Neural crest cell (in vitro differentiated cells): ENCODE measurements at places on chromosomes 3 and 15. TPM values are rescaled to one million over a fixed set of nuclear protein-coding genes. Genes with fewer than 3 reads are reported as not detected.

LRCH3 gene
- total RNA-seq, result 69.0 and 69.8 TPM in 2 replicates

- no peak for DNase-seq
Measured at GRCh38 chr15:85171736-85172135, 190.1 kb downstream of the PDE8A start.

DNA sequence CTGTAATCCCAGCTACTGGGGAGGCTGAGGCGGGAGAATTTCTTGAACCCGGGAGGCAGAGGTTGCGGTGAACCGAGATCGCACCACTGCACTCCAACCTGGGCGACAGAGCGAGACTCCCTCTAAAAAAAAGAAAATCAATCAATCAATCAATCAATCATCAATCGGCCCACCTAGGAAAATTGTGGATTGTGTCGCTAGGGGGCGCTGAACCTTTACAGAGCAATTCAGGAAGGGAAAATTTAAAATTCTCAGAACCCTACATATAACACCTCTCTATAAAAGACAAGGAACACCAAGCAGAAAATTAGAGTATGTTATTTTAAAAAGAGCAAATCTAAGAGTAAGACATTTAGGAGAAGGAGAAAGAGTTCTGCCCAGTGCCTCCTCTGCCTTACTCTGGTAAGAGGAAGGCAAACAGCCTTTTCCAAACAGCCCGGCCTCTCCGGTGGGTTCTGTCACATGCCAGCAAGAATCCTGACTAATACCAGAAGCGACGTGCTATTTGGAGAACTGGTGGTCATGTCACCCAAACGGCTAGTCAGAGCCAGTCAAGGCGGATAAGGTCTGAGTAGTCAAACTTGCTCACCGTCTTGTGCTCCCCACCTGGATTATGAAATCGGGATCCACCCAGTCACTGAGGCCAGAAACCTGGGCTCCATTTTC, 22.3 kb upstream of the SMCO1 start:
- peak; percentile 50 for DNase-seq

GRCh38 chr3:134652409-134652831, 1.6 kb upstream of the KY start:
- no peak for DNase-seq

DNA sequence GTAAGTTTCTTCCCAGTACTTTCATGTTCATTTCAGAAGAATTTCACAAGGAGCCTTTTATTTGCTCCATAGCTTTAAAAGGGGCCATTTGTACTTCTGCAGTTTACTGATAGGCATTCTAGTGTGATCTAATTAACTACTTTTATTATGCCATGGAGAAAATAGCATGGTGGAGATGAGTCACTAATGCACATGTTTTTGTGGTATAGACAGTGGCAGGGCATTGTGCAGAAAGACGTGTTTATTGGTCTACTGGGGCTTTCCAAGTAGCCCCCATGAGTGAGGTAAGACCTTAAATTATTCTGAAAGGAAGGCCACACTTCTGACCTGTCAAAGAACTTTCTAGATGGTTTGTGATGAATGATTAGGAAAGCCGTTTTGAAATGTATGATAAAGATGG, 810.0 kb upstream of the NR2F2 start:
- no peak for DNase-seq

GRCh38 chr3:89227218-89227617, 119.8 kb downstream of the EPHA3 start:
- no peak for DNase-seq

DNA sequence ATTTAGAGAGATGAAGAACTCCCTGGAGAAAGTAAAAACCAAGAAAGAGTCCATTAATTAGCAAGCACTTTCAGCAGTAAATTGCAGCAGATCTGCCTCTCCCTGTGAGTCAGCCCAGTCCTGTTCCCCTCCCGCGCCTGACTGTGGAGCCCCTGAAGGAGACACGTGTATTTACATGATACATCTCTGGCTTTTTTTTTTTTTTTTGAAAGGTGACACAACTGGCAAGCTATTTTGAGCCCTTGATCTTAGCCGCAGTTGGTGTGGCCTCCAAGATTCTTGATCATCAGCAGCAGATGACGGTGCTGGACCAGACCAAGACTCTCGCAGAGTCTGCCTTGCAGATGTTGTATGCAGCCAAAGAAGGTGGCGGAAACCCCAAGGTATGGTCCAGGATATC, 271.8 kb upstream of the TPM1 start:
- no peak for DNase-seq

- DNase-seq, result no peak
Measured at GRCh38 chr3:112360561-112360960, 27.6 kb downstream of the CD200 start.

DNA sequence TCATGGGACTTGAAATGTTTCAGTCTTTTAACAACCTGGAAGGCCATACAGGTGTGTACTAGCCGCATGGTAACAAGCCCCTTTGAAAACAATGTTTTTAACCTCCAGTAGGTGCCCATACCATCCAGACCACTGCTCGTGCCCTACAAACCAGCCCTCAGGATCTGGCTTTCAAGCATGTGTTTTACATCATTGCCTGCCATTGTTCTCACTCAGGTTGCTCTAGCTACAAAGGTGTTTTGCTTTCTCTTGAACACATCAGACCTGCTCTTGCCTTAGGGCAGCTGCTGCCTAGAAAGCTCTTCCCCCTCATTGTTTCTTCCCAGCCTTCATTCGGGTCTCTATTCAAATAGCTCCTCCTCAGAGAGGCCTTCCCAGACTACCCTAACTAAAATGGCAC, 32.3 kb upstream of the MAP3K13 start:
- no peak for DNase-seq

DNA sequence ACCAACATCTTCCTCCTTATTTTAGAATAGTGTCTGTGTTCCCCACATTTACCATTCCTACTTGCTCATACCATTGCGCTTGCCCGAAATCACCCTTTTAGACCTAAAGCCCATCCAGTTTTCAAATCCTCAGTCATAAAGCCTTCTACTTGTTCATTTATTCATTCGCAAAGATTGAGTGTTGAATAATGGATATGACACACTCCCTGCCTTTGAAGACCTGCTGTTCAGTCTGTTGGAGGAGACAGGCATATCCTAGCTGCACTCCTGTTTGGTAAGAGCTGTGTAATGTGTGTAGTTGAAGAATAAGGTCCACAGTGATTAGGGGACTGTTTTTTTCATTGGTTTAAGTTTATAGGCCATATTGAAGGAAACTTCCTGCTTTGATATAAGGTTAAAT, 1.7 kb downstream of the CNOT10 start:
- no peak for DNase-seq

DNA sequence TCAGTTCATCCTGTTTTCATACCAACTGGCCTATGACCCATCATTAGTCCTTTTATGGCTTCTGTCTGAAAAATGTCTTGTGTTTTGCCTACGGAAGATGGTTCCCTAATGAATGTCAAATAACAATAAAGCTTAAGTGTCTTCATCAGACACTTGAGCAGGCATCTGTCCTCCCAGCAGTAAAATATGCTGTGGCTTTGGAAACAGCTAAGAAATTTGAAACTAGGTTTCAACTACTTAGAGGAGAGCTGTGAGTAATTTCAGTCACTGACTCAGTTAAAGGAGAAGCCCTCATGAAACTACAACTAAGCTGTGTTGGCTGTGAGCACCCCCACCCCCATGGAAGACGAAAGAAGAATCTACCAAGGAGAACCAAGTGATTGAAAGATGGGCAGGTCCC, 409.4 kb upstream of the PPP2R3A start:
- no peak for DNase-seq
